SJCRH30 (cell line): ENCODE measurements at places on chromosomes 1 and 21. TPM values are rescaled to one million over a fixed set of nuclear protein-coding genes. Genes with fewer than 3 reads are reported as not detected.

The HFM1 gene
- 4.5 and 6.9 TPM in 2 replicates for total RNA-seq

GRCh38 chr1:76269155-76269554 lies 194.6 kb downstream of the ST6GALNAC3 start:
- peak; percentile 84 for DNase-seq

- peak; percentile 80 for DNase-seq
Measured at GRCh38 chr1:23567996-23568607, 8.8 kb upstream of the ID3 start.

The OLIG1 gene
- 2.9 and 3.3 TPM in 2 replicates for total RNA-seq

The CAP1 gene
- 254 and 279 TPM in 2 replicates for total RNA-seq

DNA sequence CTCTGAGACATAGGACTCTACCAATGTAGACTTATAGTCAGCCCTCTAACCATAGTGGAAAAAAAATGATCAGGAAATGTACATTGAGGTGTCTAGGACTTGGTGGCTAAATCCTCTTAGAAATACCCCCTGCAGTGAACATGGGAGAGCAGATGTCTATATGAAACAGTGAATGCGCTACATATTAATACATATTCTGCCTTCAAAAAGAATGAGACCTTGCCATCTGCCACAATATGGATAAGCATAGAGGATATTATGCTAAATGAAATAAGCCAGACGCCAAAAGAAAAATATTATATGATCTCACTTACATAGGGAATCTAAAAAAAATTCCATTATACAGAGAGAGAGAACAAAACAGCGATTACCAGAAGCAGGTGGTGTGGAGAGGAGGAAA lies 66.6 kb upstream of the HAO2 start:
- no peak for DNase-seq

DNA sequence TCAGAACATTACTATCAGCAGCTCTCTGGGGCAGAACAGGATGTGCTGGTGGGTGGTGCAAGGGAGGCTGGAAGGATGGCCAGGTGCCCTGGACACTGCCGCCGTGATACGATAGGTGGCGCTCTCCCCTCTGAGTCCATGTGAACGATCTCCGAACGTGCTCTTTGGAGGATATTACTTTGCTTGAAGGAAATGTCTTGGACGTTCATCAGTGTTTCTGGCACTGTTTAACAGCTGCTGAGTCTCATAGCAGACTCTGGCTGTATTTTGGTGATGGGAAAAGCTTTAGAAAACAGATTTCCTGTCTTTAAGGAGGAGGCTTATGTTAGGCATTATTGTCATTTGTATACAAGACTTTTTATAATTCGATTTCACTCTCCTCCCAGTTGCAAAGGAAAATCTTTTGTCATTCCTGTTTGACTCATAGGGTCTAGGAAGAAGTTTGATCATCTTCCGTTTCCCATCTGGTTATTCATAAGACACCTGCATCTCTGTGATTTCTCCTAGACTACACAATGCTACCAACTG lies 386.2 kb upstream of the ADGRL2 start:
- peak; percentile 17 for DNase-seq

DNA sequence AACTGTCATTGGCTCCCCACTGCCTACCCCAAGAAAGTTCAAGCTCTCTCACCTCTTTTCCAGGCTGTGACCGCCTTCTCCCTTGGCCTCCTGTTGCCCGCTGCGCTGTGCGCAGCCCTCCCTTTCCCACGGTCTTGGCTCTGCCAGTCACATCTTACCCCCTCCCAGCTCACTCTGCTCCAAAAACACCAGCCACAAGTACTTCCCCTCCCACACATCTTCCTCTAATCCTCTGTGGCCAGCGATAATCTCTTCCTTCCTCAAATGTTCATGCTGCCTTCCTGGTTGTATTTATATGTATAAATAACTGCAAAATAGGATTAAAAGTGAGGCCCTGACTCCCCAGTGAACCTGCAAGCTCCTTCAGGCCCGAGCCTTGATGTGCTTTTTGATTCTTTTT lies 81.8 kb downstream of the AJAP1 start:
- DNase-seq, result no peak

- DNase-seq, result peak; percentile 55
Measured at GRCh38 chr1:85344256-85344694, 67.8 kb upstream of the BCL10 start.

GRCh38 chr1:110668549-110668948 lies 6.2 kb downstream of the KCNA3 start:
- no peak for DNase-seq

- DNase-seq, result peak; percentile 34
Measured at GRCh38 chr1:42732126-42732680, 7.8 kb downstream of the CLDN19 start.

- DNase-seq, result no peak
Measured at GRCh38 chr1:96361961-96362360, 359.6 kb upstream of the PTBP2 start.

- peak; percentile 84 for DNase-seq
Measured at GRCh38 chr1:18929686-18930085, 26.8 kb downstream of the IFFO2 start.

The SYPL2 gene
- 0.65 and 0.86 TPM in 2 replicates for total RNA-seq

- no peak for DNase-seq
Measured at GRCh38 chr1:16122350-16122881, 33.5 kb downstream of the EPHA2 start.

The OPTC gene
- total RNA-seq, result not detected in 2 replicates

- peak; percentile 21 for DNase-seq
Measured at GRCh38 chr1:95353194-95353593, 119.2 kb downstream of the RWDD3 start.

The KCNN3 gene
- total RNA-seq, result 27.7 and 29.3 TPM in 2 replicates

DNA sequence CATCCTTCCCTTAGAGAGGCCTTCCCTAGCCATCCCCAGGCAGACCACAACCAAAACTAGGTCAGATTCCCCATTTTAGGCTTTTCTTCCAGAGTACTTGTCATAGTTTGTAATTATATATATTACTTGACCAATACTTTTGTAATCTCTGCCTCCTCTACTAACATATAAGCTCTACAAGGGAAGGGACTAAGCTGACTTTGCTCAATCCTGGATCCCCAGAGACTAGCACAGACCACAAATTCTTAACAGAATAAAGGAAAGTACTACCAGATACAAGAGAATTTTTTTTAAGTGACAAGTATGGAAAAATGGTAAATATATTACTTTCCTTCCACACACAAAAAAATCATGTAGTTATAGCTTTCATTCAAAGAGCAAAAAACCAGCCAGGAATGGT lies 2.0 kb downstream of the ZMYM6 start:
- DNase-seq, result no peak
